ENCODE measurements at places on chromosomes 3 and 15.

DNA sequence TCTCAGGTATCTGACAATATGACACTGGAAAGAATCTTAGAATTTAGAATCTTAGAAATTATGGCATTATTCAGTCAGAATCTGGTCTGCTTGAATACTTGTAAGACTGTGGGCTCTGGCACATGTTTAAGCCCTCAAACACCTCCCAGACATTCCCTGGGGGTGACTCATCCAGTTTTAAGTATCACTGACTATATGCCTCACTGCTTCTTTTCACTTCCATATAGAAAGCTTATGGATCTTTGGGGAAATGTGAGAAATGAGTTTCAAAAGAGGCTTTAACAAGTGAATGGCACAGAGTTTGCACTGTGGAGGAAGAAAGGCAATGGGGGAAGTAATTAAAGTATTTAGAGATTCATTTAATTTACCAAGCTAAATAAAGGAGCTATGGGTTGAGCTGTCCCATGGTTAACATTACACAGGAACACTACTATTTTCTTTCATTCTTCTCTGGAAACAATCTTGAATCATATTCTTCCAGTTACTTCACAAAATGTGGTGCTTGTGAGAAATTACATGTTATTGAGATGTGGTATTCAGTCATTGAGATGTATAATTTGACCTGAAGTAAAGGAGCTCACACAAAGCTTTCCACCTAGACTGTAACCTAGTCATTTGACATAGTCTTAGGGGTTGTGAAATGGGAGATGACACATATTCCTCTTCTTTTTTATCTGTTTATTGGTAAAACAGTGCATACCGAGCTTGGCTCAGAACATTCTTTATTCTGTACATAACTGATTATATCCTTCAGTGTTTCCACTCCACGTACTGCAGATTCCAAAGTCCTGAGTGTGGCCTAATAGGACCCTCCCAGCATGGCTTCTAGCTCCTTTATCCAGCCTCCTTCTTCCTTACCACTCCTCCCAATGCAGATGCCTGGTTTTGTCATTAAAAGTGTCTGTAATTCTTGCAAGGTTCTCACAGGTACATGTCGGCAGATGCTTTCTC, 544.6 kb upstream of the NECTIN3 start:
- DNase-seq, result no peak

DNA sequence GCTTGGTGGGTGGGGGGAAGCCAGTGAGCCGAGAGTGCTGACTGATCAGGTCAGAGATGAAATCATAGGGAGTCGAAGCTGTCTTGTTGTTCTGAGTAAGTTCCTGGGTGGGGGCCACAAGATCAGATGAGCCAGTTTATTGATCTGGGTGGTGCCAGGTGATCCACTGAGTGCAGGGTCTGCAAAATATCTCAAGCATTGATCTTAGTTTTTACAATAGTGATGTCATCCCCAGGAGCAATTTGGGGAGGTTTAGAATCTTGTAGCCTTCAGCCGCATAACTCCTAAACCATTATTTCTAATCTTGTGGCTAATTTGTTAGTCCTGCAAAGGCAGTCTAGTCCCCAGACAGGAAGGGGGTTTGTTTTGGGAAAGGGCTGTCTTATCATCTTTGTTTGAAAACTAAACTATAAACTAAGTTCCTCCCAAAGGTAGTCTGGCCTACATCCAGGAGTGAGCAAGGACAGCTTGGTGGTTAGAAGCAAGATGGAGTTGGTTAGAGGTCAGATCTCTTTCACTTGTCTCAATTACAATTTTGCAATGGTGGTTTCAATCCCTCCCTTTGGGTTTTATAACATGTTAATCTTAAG, 18.7 kb upstream of the MTMR14 start:
- no peak for DNase-seq

- DNase-seq, result no peak
Measured at GRCh38 chr15:81327516-81327915, 3.6 kb upstream of the STARD5 start.

- no peak for DNase-seq
Measured at GRCh38 chr3:167861649-167862048, 126.1 kb downstream of the SERPINI1 start.

GRCh38 chr15:77821188-77821958, 188.7 kb upstream of the LINGO1 start:
- DNase-seq, result no peak

DNA sequence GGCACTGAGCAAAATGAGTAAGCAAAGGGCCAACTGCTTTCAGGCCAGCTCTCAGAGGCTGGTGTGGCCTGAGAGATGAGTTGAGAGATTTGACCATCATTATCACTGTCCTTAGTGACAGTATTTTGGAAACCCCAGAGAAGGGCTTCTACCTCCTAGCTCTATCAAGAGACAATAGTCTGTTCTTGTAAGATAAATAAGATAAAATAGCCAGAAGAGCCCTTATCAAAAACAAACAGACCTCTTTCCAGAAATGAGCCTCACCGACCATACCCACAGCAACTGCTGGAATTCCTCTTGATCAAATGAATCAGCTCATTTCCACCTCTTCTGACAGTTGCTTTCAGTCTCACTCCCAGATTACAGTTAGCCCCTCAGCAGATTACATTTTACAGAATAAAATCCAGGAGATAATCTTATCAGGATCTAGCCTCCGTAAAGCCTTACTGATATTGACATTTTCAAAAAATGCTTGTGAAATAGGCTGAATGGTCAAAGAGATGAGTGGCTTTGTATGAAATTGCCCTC, 4.5 kb downstream of the HDC start:
- no peak for DNase-seq

GRCh38 chr15:77014132-77015081, 19.5 kb downstream of the PSTPIP1 start:
- no peak for DNase-seq

- DNase-seq, result no peak
Measured at GRCh38 chr3:17832016-17832415, 89.6 kb upstream of the TBC1D5 start.

GRCh38 chr3:189202583-189202982, 30.8 kb downstream of the TPRG1 start:
- DNase-seq, result no peak
